ENCODE measurements at places on chromosomes 3 and 15.

DNA sequence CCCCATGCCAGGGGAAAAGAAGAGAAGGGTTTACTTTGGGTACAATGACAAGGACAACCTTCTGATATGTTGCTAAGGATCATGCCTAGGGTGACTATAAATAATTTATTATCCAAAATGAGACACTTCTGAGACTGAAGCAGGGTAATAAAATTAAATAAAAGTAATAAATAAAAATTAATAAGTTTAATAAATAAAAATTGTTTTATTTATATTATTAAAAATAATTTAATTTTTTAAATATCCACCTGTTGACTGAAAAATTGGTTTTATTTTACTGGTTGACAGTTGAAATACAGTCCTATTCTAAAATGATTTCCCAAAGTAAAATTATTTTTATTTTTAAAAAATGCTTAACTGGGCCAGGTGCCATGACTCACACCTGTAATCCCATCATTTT lies 102.0 kb downstream of the FHIT start:
- no peak for DNase-seq

DNA sequence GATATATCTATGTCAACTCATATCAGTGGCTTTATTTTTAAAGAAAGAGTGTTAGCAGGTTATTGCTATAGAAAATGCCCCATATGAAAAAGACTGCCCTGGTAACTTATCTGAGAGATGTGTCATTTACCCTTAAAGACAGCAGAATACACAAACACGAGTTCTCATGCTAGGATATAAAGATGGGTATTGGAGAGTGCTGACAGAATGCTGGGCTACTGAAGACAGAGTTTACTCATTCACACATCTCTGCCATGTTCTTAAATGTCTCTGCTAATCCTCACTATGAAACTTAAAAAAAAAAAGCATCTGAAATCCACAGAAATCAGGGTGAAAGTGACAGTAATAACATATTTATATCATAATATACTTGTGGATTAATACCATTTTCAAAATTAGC lies 126.7 kb downstream of the FOXP1 start:
- no peak for DNase-seq

GRCh38 chr3:171802590-171802956 lies 7.7 kb downstream of the PLD1 start:
- no peak for DNase-seq

- DNase-seq, result no peak
Observed at GRCh38 chr3:26683902-26684301, 61.3 kb downstream of the LRRC3B start.

GRCh38 chr3:170323331-170323730 lies 34.2 kb upstream of the SKIL start:
- DNase-seq, result no peak

DNA sequence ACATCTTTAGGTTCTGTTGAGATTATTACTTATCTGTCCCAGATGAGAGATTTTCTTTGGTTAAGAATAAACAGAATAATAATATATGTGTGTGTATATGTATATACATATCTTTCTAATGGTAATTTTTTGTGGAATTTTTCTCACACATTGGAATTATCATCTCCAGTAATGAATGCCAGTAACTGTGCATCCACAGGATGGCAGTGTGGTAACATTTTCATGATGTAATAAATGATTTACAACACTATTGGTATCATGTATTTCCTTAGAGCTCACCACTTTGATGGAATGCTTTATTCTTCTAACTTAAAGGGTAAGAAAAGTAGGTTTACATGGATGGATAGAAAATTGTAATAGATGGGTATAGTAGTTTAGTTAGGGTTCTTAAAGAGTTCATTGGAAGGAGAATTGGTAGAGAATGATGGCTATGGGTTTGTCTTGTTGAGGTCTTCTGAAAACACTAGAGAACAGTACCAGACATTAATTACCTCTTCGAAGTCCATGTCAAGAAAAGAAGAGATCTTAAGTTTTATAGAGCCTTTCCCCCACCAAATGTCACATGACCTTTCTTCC lies 78.1 kb downstream of the STT3B start:
- no peak for DNase-seq

- DNase-seq, result no peak
Observed at GRCh38 chr3:48305396-48305795, 28.1 kb downstream of the SPINK8 start.

GRCh38 chr15:74954515-74954914 lies 2.1 kb downstream of the RPP25 start:
- DNase-seq, result no peak

DNA sequence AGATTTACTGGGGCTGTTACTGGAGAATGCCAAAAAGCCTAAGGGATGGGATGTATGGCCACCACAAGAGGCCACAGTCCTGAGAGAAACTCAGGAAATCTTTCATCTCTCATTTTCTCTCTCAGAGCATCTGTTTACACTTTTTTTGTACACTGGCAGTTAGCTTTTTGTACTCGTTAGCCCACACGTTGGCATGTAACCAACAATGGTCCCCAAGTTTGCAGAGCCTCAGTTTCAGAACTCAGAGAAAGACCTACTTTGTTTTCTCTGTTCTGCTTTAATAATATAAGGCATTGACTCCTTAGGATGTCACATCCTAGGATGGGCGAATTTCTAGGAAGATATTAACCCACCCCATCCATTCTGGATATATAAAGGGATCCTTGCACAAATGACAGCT lies 183.5 kb downstream of the SUCNR1 start:
- no peak for DNase-seq

DNA sequence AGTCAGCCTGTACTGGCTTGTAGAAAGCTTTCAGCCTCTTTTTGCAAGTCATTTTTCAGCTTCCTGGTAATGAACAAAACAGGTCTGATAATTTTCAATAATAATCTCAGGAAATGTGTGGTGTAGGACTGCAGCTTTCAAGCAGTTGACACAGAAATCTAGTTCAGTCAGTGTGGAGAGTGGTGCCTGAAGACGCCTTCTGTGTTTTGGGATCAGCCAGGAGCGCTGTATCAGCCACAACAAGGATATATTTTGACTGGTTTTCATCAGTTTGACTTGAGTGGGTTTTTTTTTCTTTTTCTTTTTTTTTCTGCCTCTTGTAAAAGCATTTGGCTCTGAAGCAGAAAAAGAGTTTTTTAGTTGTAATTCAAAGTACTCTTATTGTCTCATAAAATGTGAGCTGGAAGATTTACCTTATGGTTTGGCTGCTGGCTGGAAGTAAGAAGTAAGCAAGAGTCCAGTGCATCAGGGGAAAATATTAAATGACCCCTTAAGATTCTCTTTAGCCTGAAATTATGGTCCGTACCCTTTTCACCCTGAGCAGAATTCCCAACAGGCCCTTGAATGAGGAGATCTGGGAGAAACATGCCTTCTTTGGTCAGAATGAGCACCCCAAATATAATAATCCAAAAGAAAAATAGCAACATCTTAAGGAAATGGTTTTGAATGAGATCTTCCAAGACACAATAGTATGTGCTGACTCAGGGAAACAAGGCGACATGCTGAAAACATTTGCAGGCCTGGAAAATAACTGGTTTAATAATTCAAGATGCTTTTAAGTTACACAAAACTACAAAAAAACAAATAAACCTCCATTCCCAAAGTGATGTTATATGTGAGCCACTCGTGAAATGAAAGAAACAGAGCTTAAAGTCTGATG lies 332.7 kb upstream of the ADAMTS9 start:
- no peak for DNase-seq

GRCh38 chr3:149010504-149010951 lies 19.2 kb downstream of the GYG1 start:
- DNase-seq, result no peak

GRCh38 chr3:5462086-5462485 lies 274.6 kb downstream of the EDEM1 start:
- DNase-seq, result no peak

GRCh38 chr3:31035681-31036080 lies 141.2 kb upstream of the GADL1 start:
- DNase-seq, result no peak

DNA sequence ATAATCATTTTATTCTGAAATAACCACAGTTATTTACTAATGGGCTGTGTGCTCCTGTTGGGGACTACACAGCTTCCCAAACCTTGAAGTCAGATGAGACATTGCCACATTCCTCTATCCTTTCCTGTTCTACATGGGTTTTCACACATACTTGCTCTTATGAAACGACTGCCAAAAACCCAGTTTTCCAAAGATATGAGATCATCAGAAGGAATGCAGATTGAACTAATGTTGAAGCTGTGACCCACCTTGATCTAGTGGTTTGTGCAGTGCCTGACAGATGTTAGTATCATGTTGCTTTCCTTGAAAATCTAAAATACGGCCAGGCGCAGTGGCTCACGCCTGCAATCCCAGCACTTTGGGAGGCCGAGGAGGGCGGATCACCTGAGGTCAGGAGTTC lies 144.6 kb downstream of the VGLL4 start:
- no peak for DNase-seq

GRCh38 chr15:74319138-74319460 lies 48.3 kb downstream of the CYP11A1 start:
- DNase-seq, result no peak

DNA sequence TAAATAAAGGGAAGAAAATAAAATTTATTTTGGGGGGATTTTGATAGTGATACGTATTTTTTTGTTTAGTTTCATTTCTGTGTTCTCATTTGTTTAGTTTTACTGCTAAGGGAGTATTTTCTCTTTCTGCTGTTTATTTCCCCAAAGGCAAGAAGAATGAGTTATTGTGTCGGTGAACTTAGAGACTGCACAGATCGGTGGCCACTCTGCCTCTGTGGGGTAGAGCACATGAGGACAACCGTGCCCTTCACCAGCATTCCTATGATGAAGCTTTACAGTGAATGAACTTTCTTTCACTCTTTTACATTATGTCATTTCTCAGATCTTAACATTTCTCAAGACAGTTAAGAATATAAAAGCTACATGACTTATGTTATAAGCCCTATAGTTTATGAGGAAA lies 214.4 kb downstream of the OCA2 start:
- no peak for DNase-seq

DNA sequence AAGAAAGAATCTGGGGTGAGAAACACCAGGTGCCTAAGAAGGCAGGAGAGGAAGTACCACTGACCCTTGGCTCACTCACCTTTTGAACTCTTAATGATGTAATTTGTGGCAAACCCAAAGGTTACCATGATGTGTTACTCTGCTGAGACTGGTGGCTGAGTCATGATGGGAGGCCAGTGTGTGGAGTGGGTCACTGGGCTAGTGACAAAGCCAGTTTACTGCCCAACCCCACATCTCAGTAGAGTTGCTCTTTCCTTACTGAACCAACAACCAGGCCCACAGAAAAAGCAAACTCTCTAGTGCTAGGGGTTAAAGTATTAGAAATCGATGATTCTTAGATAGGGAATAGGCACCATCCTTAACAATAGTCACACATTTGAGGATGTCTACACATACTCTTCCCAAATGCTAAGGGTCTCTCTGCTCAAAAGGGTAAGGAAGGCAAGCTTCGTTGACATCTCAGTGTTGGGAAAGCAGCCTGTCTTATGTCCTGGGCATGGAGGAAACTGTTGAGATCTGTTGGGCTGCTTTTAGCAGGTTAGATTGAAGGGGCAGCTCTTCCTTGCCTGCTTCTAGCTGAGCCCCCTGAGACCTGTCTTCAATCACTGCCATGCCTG lies 3.1 kb downstream of the RBP2 start:
- DNase-seq, result no peak

- no peak for DNase-seq
Observed at GRCh38 chr15:95497634-95498033, 832.9 kb upstream of the NR2F2 start.

GRCh38 chr15:27127815-27128570 lies 157.0 kb downstream of the GABRG3 start:
- no peak for DNase-seq

GRCh38 chr3:13812034-13812471 lies 67.8 kb downstream of the WNT7A start:
- DNase-seq, result no peak

DNA sequence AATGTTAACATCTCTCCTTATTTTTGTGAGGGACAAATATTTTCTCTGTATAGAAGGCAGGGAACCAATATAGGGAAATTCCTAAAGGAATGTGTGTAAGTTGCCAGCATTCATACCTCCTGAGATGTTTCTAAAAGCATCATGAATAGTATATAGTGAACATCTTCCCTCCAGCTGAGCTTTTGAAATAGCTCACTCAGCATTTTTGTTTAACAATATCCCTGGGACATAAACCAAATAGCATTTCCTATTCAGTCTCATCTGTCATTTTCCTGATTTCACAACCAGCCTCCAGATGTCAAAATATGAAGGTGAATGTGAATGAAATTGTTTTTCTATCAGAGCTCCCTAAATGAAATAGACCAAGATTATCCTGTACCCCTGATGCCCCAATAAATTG lies 137.2 kb downstream of the PPM1L start:
- no peak for DNase-seq

DNA sequence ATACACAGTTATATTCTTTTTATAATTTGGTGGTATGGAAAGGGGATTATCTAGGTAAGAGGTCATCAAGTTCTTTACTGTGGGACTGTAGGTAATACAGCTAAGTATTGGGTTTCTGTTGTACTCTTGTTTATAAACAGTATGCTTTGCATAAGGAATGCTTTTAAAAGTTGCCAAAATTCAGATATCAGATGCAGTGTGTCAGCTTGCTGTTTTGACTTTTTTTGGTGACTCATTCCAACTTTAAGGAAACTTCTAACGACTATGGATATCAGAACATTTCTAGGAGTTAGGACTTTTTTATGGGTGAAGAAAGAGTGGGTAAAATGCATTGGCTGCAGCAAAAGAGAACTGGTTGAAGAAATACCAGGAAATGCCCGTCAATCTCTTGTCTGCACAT lies 2.8 kb downstream of the SCAANT1 start:
- no peak for DNase-seq

- DNase-seq, result no peak
Observed at GRCh38 chr3:136281966-136282520, 31.9 kb downstream of the PCCB start.

DNA sequence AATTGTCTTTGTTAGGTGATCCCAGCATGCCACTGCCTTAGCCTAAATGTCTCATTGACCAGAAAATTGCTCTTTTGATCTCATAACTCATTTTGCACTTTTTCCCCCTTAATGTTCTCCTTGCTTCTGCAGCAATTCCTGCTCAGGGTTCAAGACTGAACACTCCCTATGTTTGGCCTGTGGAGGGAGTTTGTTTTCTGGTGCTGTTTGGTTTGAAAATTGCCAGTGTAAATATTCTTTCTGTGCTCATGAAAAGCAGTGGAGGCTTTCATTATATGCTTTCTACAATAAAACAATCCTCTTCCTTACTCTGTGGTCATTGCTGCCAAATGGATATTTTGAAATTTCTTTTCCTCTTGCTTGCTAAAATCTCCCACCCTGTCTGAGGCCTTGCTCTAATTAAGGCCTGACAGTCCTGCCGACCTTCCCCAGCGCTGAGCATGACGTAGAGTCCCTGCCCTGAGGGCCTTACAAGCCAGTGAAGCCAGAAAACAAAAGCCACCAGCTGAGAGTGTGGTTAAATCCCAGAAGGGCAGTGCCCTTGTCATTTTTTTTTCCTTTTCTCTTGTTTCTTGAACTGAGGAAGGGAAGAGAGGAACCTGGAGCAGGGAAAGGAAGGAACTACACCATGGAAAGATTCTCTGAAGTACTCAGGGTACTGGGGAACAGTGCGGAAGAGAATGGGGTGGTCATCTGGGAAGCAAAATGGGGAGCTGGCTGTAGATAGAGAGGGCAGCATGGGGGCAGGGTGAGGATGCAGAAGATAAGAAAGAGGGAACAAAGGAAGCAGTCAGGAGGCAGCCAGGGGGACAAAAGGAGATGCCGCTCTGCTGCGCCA lies 24.8 kb downstream of the ZBTB38 start:
- no peak for DNase-seq

Measured in stimulated activated CD8-positive, alpha-beta memory T cell treated with anti-CD3 and anti-CD28 coated beads, Interleukin-7, amount 100 ng/mL, for 4 hours (primary cell).